ENCODE measurements at places on chromosomes 1 and 21.

DNA sequence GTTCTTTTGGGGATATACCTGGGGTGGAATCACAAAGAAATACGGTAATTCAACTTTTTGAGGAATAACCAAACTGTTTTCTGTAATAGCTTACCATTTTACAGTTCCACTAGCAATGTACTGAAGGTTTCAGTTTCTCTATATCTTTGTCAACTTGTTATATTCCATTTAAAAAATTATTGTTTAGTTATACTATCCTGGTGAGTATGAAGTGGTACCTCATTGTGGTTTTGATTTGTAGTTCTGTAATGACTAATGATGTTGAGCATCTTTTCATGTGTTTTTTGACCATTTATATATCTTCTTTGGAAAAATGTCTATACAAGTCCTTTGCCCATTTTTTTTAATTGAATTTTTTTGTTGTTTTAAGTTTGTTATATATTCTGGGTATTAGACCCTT is 39.4 kb downstream of the MAST2 start:
- DNase-seq: no peak

DNA sequence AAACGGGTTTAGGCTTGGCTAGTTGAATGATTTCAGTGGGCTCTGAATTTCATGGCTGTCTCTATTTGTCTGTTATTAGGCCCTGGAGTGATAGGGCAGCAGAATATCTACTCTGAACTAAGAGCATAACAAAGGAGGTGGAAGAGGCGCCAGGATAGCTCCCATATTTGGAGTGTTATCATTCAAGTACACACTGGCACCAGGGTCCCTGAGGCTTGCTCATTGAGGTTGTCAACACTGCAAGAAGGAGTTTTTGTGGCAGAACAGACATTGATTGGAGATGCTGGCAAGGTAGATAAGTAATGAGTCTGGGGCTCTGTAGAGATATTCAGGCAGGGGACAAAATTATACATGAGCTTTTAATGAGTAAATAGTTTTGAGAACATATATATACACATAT is 1748.4 kb downstream of the MRPL39 start:
- no peak for DNase-seq

GRCh38 chr1:7932524-7933138 is 8.0 kb downstream of the TNFRSF9 start:
- DNase-seq: no peak

GRCh38 chr1:37945743-37946702 is 830 bp downstream of the INPP5B start:
- peak; percentile 96 for DNase-seq

- DNase-seq: no peak
These were observed 124.9 kb downstream of the RGS2 start for GRCh38 chr1:192933744-192934143.

All from AG10803 (cell line).